ENCODE measurements at places on chromosomes 5 and 9.

GRCh38 chr5:159737263-159737662 is 179.0 kb upstream of the ADRA1B start:
- DNase-seq, result no peak

DNA sequence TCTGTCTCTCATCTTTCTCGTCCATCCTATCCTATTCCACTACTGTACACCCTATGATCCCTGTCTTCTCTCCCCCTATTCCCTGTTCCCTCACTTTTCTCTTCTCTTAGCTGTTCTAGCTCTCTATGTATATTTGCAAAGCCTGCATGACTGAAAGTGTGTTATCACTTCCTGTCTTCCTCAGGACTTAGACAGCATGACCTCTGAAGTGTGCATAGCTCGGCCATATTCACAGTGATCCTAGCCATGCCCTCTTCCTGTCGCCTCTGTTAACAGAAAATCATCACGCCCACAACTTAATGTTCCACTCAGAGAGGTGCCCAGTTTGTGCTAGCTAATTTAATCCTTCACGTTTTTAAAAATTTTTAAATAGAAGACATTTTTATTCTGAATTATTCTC is 35.8 kb upstream of the CDH6 start:
- no peak for DNase-seq

DNA sequence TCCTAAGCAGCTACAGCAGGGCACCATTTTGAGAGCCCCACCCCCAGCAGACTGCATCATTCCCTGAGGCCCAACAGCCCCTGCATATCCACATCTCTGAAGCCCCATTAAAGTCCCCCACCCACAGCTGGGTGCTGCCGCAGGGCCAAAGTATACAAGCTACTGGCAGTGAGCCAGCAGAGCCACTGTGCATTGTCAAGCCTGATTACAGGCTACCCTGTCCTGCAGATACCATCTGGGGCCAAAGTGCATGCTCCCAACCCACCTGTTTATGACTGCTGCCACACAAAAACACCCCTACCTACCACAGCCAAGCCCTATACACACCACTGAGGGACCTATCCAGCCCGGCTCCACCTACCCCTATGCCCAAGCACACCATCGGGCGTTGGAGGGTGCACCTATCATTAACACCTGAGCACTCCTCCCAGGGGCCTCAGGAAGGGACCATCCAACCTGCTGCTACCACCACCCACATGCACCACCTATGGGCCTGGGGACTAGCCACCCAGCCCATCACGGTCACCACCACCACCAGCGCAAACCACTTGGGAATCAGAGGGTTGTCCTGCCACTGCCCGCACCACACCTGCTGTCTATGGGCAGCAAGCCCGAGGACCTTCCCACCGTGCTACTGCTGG is 105.0 kb downstream of the PLPP1 start:
- DNase-seq, result no peak

- DNase-seq, result no peak
Measured at GRCh38 chr5:13322769-13323168, 621.7 kb downstream of the DNAH5 start.
